ENCODE measurements at places on chromosomes 3 and 15.
A peak's percentile ranks its signal among the peaks of the same experiment; 100 is the strongest.

DNA sequence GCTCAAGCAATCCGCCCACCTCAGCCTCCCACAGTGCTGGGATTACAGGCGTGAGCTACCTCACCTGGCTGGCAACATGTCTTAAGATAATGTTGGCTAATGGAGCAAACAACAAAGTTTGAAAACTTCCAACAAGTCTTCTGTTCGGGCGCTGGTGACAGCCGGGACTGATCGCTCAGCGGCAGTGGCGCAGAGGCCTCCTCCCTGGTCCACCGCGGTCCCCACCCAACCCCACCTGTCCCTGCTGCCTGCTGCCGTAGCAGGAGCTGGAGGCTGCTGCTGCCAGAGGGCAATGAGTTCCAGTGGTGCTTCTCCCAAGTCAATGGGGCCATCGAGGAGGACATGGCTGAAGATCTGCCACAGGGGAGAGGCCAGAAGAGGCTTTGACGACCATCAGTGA lies 12.1 kb downstream of the DLEC1 start:
- DNase-seq, result no peak

DNA sequence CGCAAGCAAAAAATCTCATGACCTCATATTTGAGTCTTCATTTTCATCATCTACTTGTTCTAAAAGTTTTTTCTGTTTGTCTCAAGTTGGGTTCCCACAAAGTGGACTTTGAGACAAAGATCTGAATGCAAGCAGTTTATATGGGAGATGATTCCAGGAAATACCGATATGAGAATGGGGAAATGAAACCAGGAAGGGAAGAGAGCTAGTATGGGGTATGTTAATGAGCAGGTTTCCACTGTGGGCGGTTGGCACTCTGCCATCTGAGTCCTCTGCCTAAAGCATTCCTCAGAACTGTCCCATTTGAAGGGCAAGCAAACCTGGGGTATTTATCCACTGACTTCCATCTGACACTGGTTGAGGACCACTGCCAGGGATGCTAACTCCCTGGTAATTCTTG lies 8.8 kb downstream of the ADPRH start:
- DNase-seq, result no peak

- DNase-seq, result peak; percentile 46
These were observed 69.6 kb downstream of the APBA2 start for GRCh38 chr15:28955160-28955992.

GRCh38 chr3:112948346-112948838 lies 26.5 kb downstream of the CD200R1 start:
- no peak for DNase-seq

- DNase-seq, result peak; percentile 64
These were observed 3.8 kb downstream of the HEG1 start for GRCh38 chr3:125051715-125052581.

DNA sequence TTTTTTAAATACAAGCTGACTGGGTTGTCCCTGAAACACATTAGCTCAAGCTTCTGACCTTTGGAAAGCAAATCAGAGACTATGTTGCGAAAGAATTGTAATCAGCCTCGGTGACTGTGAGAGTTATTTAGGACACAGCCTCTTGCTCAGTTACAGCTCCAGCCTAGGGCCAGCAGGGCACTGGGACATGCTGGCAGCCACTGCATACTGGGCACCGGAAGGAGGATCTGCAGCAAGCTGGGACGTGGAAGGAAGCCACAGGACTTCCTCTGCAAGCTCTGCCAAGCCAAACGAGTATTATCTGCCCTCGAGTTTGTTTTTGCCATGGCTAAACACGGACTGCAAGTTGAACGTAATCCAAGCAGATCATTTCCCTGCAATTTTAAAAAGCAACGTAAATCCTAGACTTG lies 24.4 kb upstream of the COPG1 start:
- peak; percentile 35 for DNase-seq

DNA sequence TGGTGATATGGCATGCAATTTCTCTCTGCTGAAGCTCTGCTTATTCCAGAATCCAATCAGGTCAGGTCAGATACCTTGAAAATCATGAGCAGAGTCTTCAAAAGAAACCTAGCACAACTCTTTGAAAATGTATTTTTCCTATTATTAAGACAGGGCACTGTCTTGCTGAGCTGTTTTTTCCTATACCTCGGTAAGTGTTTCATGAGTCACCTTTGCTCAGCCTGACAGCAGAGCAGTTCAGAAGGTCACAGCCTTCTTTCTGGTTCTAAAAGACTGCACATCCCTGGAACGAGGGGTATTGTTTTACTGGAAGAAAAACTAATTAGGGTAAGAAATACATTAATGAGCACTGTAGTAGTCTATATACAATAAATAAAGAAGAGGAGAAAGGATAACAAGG lies 422.0 kb downstream of the SOX2 start:
- DNase-seq, result no peak

DNA sequence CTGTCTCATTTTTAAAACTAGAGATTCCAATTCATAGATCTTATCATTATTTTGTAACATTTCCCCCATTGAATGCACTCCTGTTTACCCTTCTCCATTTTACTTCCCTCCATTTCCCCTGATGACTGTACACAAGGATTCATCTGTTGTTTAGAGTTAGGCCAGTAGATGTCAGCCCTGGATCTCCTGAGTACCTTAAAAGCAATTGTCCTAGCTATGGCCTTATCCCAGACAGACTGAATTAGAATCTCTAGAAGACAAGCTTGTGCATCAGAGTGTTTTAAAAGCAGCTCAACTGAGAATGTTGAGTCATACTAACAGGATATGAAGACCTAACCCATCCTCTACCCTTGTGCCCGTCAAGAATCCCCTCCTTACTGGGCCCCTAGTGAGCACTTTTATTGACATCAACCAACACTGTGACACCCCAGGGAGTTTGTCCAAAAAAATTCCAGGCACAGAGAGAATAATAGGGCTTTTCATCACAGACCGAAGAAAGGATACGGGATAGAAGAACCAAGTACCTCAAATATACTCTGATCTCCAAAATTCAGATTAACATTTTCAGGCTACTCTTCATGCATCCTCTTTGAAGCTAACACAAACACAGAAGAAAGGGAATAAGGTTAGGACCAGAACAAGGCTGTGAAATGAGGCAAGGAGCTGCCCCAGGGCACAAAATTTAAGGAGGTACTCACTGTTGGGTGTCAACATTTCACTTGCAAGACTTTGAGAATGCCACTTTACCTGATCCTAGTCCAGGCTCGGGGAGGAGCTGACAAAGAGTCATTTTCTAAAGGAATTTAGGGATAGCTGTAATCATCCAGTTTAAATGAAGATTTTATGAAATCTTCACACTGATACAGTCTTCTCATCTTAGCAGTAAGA lies 17.1 kb downstream of the ZBED2 start:
- peak; percentile 71 for DNase-seq

GRCh38 chr3:85726241-85726640 lies 767.5 kb downstream of the CADM2 start:
- DNase-seq, result no peak

- DNase-seq, result peak; percentile 42
These were observed 593.4 kb upstream of the TGFBR2 start for GRCh38 chr3:30012941-30013543.

GRCh38 chr15:96353416-96353929 lies 23.0 kb downstream of the NR2F2 start:
- no peak for DNase-seq

- DNase-seq, result no peak
These were observed 1.3 kb downstream of the GRM7 start for GRCh38 chr3:6862041-6862879.

DNA sequence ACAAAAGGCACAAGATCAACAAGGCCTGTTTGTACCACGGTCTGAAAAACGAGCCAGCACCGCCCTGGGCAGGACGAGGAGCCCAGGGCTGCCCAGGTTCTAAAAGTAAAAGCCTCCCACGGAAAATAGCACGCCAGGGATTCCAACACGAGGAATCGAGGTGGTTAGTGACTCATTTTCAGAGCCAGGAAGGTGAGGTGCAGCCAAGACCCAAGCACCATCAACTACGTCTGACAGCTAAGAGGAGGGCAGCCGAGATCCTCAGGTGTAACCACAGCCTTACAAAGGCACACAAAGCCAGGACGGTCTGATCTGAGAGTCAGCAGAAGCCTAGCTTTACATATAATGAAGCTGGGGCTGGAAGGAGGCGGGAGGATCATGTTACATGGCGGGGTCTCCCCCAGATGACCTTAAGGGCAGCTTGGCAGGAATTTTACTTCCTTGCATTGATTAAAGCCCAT lies 52.5 kb downstream of the ATP10A start:
- no peak for DNase-seq

- DNase-seq, result no peak
These were observed 36.5 kb downstream of the ATR start for GRCh38 chr3:142542054-142542453.

- peak; percentile 84 for DNase-seq
These were observed 82.0 kb downstream of the GPR156 start for GRCh38 chr3:120203016-120203415.

- no peak for DNase-seq
These were observed 97.6 kb upstream of the GAP43 start for GRCh38 chr3:115525731-115526130.

- DNase-seq, result no peak
These were observed 319.6 kb downstream of the AGBL1 start for GRCh38 chr15:86399041-86399954.

DNA sequence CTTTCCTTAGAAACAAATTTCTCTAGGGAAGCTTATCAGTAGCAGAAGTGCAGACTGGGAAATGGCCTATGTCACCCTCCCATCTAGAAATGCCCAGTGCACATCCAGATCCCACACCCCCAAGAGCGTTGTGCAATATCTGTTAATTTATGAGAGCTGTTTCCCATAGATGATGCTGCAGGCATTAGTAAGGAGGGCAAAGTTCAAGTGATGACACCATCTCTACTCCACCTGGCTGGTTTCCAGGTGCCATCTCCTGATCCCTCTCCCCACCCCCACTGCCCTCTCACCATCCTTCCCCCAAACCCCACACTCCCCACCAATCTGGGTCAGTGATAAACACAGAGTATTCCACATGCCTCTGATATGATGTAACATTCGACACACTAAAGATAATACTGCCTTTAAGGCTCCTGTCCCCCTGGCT lies 39.4 kb downstream of the AGTR1 start:
- peak; percentile 20 for DNase-seq

GRCh38 chr3:4279516-4280105 lies 23.6 kb upstream of the SETMAR start:
- no peak for DNase-seq

GRCh38 chr15:42273900-42274701 lies 868 bp upstream of the TMEM87A start:
- DNase-seq, result no peak

DNA sequence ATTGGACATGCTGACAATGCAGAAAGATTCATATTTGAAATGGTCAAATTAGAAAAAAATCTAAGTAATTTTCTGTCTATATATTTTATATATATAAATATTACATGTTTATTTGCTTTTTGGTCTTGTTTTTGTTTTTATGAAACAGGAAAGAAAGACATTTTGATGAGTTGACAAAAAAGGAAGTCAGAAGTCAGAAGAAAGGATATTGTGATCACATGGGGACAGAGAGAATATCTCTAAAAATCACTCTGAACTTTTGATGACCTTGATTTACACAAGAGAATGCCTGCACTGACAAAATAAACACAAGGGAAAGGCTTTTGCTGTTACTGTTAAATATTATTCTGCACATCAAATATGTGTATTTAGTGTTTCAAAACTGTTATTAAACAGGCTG lies 811.2 kb downstream of the SI start:
- no peak for DNase-seq

GRCh38 chr3:29083081-29083480 lies 197.8 kb upstream of the RBMS3 start:
- no peak for DNase-seq

DNA sequence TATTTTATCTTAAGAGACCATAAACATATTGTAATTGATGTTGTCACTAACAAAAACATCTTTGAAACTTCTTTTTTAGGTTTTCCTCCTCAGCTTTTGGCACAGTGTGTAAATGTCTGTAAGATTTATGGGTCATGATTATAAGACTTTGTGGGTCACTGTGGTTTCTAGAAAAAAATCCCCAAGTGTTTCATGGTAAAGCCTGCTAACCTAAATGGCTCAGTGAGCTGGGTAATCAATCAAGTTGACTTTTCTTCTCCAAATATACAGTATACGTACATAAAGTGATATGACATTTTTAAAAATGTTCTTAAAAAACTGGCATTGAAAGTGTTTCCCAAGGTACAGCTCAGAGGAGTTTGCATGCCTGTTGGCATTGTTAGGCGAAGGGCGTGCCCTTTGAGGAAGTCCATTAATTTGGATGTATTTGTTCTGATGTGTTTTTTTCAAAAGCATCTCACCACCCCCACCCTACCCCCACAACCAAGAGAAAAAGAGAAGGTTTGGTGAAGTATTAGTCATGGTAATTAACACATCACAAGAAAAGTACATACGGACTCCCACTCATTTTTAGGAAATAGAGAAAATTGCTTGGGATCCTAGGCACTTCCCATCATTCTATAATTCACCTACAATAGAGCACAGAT lies 385.4 kb upstream of the LRRC3B start:
- DNase-seq, result no peak

DNA sequence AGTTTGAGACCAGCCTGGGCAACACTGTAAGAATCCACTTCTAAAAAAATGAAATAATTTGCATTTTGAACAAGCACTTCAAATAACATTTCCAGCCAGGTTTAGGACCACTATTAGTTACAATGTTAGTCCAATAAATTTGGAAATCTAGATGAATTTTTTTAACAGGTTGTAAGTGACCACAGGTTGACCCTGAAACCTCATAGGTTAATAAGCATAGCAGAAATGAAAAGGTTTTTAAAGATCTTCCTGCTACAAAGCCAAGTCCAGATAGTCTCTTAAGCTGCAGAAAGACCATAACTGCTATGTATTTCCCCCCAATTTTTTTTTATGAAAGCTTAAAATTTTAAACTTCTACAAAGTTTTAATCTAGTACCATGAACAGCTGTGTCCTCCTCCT lies 1.5 kb upstream of the NIT2 start:
- no peak for DNase-seq

GRCh38 chr3:105093371-105094252 lies 273.1 kb upstream of the ALCAM start:
- DNase-seq, result no peak

DNA sequence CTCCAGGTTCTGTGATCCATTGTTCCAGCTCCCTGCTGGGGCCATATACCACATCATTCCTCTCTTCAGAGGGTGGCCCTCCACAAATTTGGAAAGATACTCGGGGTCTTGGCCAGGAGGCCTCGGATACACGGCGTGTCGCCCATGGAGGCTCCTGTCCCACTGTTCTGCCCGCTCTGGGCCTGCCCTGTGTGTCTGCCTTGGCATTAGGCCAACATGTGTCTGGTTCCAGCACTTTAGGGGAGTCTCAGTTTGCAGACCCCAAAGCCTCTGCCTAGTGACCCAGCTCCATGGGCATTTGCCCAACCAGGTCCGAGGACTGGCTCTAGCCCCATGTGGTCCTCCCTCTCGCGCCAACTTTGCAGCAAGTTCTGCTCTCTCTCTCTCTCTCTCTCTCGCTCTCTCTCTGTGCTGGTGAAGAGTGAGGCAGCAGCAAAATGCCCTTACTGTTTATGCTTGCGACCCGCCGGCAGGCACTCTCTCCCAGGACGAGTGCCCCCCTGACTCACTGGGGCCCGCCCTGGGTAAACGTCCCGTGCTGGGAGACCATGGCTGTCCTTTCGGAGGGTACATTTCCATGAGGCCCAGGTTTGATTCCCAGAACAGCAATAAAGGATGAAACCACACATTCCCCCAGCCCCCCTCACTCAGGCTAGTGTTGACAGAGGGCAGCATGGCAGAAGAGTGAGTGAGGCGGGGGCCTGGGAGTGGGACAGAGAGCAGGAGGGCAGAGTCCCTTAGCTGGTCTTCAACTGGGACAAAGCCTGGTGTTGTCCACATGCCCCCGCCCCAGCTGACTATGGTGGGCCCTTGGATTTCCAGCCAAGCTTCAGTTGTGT lies 77.9 kb downstream of the ISG20 start:
- no peak for DNase-seq

- peak; percentile 65 for DNase-seq
These were observed 27.5 kb upstream of the CFAP161 start for GRCh38 chr15:81106560-81106959.
